ENCODE measurements at places on chromosomes 7 and 10.
A peak's percentile ranks its signal among the peaks of the same experiment; 100 is the strongest.

DNA sequence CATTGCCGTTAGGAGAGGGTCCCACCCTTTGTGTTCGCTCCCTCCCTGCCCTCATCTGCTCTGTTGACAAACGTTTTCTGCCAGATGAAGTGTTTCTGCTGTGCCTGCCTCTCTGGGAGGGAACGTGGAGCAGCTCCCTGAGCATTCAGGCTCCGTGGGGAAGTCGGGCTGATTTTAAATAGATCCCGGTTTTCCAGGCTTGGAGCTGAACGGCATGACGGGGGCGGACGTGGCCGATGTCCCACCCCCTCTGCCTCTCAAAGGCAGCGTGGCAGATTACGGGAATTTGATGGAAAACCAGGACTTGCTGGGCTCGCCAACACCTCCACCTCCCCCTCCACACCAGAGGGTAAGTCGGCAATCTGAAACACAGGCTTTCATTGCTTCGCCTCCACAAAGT is 101.9 kb upstream of the NPS start:
- no peak for DNase-seq

GRCh38 chr7:132443761-132444520 is 132.3 kb downstream of the PLXNA4 start:
- DNase-seq, result no peak

DNA sequence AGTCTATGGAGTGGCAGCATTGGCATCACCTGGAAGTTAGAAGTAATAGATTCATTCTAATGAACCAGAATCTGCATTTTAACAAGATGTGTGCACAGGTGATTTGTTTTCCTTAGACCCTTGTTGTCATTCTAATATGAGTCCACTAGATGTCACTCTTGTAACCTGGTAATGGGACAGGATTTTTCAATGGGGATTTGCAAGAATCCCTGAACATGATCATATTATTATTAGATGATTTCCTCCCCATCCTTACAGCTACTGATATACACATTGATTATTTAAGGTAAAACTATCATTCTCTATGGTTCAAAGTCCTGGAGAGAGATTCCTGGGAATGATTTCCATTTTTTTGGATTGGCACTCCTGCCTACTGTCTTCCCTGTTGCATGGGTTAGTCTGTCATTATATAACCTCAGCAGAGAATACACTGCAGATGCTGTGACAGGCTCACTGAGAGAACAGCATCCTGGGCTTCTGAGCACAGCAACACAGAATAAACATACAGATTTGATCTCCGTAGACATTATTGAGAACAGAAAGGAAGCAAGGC is 194.9 kb downstream of the SUGCT start:
- peak; percentile 4 for DNase-seq

DNA sequence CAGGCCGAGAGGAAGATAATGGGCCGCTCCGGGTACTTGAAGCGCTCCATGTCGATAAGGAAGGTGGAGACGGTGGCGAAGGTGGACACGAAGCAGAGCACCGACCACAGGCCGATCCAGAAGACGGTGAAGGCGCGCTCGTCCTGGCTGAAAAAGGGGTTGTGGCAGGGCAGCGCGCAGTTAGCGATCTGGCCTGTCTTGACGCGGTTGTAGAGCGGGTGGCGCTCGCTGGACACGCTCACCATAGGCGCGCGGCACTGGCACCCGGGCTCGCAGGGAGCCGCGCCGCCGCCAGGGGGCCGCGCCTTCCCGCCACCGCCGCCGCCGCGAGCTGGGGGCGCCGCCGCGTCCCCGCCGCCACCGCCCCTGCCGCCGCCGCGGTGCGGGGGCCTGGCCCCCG is 1.6 kb downstream of the FZD8 start:
- peak; percentile 33 for DNase-seq

GRCh38 chr7:19560111-19560883 is 148.5 kb downstream of the POLR1F start:
- no peak for DNase-seq

DNA sequence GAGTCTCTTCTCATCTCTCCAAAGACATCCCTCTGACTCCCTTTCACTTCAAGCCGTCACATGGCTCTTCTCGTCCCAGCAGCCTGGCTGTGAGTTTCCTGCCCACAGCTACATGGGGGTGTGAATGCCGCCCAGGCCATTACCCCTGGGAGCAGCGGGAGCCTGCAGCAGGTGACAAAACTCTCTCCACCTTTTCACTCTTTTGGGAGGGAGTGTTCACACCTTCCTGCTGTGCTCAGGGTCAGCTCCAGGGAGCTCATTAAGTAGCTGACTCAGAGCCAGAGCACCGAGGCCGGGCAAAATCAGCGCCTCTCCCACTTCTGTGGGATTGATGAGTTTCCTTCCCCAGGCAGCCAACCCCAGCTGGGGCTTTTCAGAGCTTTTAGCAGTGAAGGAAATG is 271.3 kb downstream of the TYW1 start:
- no peak for DNase-seq

- no peak for DNase-seq
Measured at GRCh38 chr10:79155301-79156081, 86.7 kb downstream of the ZMIZ1 start.

- DNase-seq, result no peak
Measured at GRCh38 chr10:1551636-1552338, 185.5 kb downstream of the ADARB2 start.

DNA sequence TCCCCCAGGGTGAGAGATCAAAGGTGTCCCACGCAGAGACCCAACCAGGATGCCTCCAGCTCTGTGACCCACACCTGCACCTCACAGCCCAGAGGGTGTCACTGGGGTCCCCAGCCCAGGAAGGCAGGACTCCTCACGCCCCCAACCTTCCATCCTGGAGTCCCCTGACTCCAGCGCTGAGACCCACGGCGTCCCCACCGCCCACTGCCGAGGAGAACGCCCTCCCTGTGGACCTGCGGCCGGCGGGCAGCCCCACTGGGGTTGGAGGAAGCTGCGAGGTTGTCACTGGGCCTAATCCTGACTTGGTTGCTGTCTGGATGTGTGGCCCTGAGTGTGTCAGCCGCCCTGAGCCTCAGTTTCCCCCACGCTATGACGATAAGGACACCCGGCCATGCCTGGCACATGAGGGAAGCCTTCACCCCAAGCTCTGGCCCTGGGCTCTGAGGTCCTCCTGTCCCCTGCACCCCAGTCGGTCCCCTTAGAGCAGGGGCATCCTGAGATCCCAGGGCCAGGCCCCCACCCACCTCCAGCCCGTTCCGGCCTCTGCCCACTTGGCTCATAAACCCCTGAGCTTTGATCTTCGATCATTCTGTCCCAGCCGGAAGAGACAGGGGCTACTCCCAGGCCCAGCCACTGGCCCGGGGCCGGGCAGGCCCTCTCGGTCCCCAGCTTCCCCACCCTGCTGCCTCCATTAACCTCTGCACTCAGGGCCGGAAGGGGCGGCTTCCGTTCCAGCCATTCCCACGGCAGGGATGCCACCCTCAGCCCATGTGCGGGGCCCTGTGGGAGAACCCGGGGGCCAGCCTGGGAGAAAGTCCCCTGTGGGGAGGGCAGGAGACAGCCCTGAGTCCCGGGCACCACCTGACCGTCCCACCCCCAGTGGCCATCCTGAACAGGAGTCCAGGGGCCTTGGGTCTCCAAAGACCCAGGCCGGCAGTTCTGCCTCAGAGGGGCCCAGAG is 113.2 kb downstream of the MICALL2 start:
- no peak for DNase-seq

GRCh38 chr10:46217752-46218453 is 68.9 kb upstream of the ANTXRL start:
- no peak for DNase-seq

DNA sequence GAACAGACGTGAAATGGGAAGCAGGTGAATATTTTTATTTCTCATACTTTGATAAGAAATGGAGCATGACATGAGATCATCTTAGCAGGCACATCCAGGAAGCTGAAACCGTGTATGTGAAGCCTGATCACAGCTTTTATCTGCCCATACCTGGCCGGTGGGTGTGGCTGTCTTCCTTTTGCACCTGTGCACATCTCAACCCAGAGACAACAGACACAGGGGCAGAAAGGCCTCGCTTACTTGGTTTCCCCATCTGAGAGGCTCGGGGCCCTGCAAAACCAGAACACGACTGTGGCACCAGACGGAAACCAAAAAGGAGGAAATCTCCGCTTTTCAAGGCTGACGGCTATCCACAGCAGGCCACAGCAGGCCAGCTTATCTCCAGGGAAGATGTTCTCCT is 116.4 kb downstream of the TCERG1L start:
- DNase-seq, result no peak

- no peak for DNase-seq
Measured at GRCh38 chr10:33382921-33383713, 48.6 kb upstream of the NRP1 start.

GRCh38 chr7:121187222-121187621 is 141.6 kb upstream of the WNT16 start:
- no peak for DNase-seq

GRCh38 chr10:6012121-6012905 is 35.0 kb upstream of the IL15RA start:
- DNase-seq, result no peak

GRCh38 chr10:21047096-21047495 is 150.0 kb upstream of the NEBL start:
- no peak for DNase-seq

DNA sequence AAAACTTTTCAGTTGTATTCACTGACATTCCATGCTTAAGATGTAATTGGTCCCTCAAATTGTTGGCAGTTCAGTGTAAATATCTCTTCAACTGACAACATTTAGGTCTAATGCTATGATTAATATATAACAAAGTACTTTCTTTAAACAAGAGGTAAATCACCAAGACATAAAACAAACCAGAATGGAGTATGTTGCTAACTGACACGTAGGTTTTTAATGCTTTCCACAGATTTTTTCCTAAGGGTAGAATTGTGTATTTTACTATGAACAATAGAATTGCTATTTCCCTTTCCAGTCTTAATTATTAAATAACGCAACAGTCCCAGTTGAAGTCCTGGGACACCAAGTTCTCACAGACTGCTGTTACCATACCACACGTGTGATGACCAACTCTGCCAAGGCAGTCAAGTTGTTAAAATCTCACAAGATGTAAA is 4.1 kb downstream of the JCAD start:
- DNase-seq, result no peak

DNA sequence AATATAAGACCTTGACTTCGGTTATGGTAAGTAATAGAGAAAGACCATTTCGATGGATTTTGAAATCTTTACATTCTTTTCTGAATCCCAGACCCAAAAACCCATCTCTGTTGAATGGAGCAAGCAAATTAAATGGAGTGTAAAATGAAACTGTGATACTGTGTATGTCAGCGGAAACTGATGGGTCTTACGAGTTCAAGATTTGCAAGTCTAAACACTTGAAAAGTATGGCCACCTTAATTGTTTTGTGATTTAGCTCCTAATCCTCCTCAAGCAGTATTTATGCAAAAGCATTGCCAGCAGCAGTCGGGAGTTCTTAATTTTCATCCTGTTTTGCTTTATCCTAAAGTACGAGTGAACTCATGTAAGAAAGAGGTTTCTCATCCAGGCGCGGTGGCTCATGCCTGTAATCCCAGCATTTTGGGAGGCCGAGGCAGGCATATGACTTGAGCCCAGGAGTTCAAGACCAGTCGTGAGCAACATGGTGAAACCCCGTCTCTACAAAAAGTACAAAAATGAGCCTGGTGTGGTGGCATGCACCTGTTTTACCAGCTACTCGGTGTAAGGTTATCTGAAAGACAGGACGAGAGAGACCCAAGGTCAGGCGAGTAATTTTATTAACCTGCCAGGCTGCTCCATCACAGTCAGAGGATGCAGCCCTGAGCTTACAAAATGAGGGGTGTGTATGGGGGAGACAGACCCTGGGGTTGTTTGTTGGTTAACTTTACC is 5.8 kb upstream of the DHTKD1 start:
- no peak for DNase-seq

- DNase-seq, result no peak
Measured at GRCh38 chr7:143504215-143504936, 26.7 kb downstream of the TAS2R41 start.

- no peak for DNase-seq
Measured at GRCh38 chr7:159023746-159024145, 120.9 kb downstream of the VIPR2 start.

DNA sequence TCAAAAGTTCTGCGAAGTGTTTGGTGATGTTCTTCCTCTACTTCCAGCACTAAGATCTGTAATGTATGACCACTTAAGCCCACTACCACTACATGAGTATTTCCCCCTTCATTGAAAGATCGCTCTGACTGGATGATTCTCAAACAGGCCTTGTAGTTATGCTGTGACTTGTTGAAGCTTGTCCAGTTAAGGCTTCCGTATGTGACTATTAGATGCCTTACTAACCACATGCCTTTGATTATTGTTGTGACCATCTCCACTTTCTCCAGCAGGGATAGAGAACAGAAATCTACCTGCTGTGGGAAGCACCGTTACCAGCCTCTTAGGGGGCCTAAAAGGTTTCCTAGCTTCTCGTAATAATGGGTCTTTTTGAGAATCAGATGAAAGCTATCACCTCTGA is 81.1 kb downstream of the NOC3L start:
- DNase-seq, result no peak

DNA sequence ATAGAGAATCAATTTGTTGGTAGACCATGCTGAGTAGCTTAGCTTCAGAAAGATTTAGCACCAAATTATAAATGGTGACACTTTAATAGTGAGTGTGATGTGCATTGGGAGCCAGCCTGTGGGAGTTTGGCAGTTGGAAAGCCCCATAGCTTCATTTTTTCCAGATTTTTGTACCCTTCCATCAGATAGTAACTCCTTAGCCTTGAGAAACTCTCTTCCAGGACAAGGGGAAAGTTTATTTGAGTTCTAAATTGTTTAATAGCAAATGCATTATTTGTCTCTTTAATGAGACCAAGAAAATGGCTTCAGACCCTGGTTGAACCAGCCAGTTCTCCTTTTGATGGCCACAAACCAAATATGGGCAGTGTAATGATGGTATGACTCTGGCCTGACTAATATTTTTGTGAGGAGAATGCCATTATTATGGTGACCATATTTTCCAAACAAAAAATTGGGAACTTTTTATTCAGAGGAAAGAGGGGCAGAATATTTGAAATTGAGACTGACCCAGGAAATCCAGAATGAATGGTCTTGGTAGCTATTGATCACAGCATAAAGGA is 49.8 kb downstream of the PLCE1 start:
- DNase-seq, result no peak

GRCh38 chr10:58305821-58306220 is 29.0 kb upstream of the UBE2D1 start:
- DNase-seq, result no peak

- DNase-seq, result no peak
Measured at GRCh38 chr10:122458693-122459092, 2.7 kb upstream of the HTRA1 start.

GRCh38 chr10:83562381-83562780 is 576.9 kb upstream of the GHITM start:
- no peak for DNase-seq

- DNase-seq, result no peak
Measured at GRCh38 chr7:132116369-132116768, 459.9 kb downstream of the PLXNA4 start.
